ENCODE measurements at places on chromosomes 1 and 21.

DNA sequence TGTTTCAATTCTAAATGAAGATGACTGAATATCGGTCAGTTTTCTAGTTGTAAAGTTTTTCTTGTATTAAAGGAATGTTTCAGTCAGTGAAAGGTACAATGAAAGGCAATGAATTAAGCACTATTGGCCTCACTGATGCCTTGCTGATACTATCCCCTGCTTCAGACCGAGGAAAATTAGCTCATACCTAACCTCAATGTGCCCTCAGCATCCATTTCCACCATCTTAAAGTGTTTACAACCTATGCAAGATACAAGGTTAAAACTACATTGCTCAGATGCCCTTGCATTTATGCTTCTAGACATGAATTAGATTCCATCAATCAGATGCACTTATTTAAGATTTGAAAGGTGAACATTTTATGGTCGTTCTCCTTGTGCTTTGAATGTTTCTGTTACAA, 184.5 kb downstream of the COP1 start:
- no peak for DNase-seq

DNA sequence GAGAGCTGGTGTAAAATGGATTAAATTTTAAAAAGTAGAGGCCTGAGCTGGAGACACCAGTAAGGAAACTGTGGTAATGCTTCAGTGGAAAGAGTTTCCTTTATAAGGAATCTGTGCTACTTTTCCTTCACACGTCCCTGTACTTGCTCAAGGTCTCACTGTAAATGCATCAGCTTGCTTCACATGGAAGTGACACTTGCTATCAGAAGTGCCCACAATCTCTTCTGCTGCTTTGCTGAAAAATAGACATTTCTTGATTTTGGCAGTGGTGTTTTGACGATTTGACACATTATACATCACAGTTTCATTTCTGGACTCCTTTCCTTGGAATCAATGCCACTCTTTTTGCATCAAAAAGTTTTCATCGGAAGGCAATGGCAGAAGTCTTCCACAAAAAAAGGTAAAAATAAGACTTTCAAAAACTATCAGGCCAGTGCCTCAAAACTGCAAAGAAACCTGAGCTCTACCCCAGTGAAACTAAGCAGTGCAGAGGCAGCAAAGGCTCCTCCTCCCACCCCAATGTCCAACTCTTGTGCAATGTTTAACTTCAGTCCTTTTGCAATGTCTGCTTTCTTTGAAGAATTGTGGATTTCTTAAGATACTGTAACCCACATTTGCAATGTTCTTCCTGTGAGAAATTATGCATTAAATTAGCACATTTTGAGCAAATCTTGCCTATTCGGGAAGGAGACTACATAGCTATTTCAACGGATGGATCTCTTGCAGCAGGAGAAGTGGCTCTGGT, 18.4 kb upstream of the TSPAN2 start:
- no peak for DNase-seq

- DNase-seq: no peak
These were observed 52.9 kb downstream of the PDE4B start for GRCh38 chr1:65845535-65846060.

DNA sequence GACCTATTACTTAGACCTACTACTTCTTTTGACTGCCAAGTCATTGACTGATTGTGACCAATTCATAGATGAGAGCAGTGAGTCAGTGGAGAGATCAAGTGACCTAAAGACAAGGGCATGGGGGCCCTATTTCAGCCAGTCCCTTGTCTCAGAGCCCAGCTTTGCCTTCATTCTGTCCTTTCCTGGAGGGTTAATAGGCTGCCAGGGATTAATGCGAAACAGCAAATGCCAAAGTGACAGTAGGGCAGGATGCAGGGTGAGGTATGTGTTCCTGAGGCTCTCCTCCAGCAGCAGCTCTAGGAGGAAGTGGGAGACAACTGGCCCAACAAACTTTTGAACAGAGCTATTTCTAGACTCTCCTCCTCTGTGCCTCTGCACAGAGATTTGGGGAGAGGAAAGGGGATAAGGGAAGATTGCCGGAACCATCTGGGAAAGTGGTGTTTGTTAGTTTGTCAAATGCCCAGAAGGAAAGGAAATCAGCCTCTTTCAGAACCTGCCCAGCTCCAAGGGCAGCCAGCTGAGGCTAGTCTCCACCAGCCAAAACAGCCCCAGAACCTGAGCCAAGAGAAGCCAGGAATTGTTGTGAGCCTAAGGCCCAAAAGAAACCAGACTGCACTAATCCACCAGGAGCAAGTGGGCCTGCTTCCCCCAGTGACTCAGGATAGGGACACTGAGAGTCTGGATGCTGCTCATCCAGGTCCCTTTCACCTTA, 4.9 kb upstream of the S100A3 start:
- DNase-seq: no peak

GRCh38 chr1:14866911-14867612, 268.6 kb downstream of the KAZN start:
- no peak for DNase-seq

GRCh38 chr1:183304440-183305107, 113.6 kb downstream of the NMNAT2 start:
- DNase-seq: no peak

GRCh38 chr1:233334092-233334491, 6.6 kb downstream of the MAP3K21 start:
- no peak for DNase-seq

- no peak for DNase-seq
These were observed 6.5 kb downstream of the CCSAP start for GRCh38 chr1:229336345-229336744.
